ENCODE measurements at places on chromosomes 13 and 19.

DNA sequence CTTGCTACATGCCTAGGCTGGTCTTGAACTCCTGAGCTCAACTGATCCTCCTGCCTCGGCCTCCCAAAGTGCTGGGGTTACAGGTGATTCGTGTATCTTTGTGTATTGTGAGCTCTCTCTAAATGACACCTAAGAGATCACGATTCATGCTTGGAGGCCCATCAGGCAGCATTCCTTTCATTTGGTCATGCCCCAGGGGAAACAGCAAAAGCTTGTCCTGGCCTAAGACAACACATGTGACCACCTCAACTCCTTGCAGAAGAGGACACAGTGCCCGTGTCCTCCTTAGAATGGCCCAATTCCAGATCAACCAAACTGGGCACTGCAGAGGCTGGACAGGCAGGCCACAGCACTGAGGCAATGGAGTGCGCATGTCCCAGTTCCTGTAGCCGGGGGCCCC, 32.5 kb downstream of the ZC3H4 start:
- DNase-seq, result no peak

DNA sequence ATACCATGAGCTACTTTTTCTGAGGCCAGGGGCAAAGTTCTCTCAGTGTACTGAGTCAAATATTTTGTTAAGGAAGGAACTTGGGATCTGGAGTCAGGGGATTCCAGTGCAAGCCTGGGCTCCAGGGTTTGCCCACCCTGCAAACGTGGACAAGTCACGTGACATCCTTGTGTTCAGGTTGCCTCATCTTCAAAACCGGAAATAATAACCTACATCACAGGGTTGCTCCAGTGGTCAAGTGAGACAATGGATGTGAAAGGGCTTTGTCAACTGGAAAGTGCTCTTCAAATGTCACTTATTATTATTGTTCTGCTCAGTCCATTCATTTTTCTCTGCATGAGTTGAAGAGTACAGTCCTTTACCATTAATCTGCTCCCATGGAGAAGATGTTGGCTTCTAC, 414.9 kb downstream of the COG6 start:
- no peak for DNase-seq

DNA sequence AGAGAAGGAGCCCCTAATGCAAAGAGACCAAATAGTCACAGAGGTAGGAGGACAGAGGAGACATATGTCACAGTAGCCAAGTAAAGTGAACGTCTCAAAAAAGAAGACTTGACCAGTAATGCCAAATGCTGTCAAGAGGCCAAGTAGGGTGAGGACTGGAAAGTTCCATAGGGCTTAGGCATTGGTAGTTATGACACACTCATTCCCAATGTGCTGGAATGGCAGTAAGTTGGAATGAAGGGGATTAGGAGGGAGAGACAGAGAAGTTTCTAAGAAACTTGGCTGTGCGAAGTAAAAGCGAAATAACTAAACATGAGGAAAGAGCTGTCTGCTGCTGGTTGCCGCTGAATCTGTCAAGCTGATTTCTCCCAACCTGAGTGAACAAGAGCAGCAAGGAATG, 14.9 kb upstream of the FRY start:
- DNase-seq, result no peak

- DNase-seq, result no peak
These were observed 2.4 kb downstream of the GNA15 start for GRCh38 chr19:3138268-3138667.

DNA sequence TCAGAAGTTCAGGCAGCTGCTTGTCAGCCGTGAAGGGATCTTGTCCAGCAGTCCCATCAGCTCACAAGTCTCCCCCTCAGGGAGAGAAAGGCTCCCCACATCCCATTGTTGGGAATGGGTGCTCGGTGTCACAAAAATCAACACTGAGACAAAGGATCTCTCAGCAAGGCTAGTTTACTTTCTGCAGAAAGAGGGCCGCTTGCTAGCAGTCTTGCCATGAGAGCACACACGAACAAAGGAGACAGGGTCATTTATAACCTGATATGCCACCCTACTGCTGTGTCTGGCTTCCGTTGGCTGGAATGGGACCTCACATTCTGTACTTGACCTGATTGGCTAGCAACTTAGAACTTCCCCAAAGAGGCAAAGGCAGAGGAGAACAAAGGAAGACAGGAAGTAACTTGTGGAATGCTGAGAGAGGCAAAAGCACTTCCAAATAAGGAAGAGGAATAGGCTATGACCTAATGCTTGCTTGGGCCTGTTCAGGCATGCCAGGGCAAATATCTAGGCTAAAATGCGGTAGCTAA, 8.7 kb upstream of the IGFL3 start:
- DNase-seq, result no peak

- DNase-seq, result no peak
These were observed 26.7 kb downstream of the SPATA13 start for GRCh38 chr13:24187185-24187584.

DNA sequence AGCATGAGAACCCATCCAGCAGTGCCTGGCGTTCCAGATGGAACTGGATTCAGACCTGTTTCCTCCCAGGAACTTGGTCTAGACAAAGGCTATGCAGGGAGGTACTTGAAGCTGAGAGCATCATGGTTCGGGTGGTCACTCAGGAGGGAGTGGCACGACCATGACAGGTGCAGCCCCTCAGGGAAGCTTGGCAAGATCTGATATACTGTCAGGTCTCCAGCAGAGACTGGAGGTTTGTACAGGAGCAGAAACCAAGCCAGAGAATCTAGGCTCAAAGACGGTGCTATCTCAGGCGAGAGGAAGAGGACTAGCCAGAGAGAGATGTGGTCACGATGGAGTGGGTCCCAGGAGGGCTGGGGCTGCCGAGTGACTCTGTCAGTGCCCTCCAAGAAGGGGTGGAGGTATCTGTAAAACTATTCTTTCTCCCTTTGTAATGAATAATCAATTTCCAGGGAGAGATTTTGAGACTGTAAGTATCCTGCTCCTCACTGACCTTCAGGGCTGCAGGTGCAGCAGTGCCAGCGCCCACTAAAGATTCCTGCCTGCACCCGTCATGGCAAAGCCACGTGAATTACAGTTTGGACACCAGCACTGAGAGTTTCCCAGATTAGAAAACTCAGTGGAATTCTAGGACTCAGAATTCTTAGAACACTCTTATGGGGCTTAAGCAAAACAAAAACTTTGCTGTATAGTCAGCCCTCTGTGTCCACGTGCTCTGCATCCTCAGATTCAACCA, 10.2 kb upstream of the DCUN1D2 start:
- DNase-seq, result no peak

- DNase-seq, result no peak
These were observed 35.4 kb upstream of the INTS6 start for GRCh38 chr13:51488212-51488611.

DNA sequence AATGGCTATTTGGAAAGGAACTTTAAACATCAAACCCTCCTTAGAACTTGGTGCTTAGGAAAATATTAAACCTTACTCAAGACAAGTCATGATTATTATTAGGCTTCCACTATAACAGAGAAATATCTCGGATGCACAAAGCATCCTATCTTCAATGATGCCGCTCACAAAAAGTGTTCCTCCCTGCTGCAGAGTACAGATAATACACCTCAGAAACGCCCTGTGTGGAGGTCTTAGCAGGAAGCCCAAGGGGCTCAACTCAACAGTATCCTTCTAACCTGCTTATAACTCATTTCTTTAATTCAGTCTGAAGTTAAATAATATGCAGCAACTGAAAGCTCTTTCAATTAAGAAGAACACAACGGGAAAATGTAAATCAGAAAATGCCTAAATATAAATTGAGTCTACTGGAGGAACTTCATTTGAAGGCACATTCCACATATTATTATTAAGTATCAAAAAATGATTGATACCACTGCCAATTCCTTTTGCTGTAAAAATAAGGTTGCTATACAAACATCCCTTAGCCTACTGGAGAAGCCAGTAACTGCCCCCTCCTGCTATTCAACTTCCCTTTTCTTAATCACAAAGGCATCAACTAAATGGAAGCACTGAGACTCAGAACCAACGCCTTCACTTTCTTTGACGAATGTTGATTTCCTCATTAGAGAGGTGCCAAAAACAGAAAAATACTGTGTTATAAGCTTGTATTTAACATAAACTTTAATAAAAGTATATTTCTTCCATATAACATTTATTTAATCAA, 12.0 kb downstream of the ELF1 start:
- DNase-seq, result no peak

- no peak for DNase-seq
These were observed 28.7 kb upstream of the EPHX3 start for GRCh38 chr19:15260939-15261338.

DNA sequence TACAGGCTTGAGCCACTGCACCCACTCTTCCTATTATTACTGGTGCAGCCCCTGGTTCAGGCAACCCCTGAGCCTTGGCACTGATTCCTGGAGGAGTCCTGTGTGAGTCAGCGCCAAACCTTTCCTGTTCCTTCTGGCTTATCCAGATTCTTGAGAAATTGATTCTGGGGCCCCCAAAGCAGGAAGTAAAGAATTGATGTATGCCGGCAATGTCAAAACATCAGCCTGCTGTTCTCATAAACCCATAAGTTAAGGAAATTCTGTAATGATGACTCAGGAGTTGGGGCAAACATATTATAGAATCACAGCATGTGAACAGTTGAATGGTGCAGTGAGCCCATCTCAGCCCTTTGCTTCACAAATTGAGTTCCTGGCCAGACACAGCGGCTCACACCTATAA, 1.4 kb upstream of the OR7G3 start:
- no peak for DNase-seq

GRCh38 chr19:979318-979741, 4.8 kb upstream of the WDR18 start:
- no peak for DNase-seq

DNA sequence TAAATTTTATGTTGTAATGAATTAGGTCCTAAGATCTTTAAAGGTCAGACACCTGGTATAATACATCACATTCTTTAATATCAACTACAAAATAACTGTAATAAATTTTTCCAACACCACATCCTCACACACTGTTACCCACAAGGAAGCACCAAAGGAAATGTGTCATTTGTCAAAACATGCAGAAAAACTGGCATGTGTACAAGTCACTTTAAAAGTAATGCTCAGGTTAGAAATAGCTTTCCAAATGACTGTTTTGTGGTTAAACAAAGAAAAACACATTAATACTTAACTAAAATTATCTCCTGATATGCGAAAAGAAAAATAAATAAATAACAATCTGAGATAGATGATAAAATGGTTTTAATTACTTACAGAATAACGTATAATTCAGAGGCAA, 74.7 kb downstream of the MZT1 start:
- no peak for DNase-seq

GRCh38 chr19:31318790-31319425, 30.3 kb downstream of the TSHZ3 start:
- DNase-seq, result no peak

DNA sequence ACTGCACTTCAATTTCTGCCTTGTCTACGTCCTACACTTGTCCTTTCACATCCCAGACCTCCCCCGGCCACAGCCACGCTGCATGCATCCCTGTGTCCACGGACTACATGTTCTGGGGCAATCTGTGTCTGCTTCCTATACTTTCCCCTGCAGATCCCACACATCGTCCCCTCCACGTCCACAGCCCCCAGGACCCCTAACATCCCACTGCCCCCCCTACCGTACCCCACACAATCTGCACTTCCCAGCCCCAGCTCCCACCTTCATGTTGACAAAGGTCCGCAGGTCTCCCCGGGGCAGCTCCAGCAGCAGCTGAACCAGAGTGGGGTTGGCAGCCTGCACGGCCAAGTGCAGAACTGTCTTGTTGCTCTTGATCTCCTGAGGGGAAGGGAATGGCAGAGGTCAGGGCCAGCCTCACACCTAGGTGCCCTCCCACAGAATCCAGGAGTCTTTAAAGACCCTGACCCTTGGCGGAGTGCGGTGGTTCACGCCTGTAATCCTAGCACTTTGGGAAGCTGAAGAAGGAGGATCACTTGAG, 10.2 kb downstream of the NFKBID start:
- no peak for DNase-seq

DNA sequence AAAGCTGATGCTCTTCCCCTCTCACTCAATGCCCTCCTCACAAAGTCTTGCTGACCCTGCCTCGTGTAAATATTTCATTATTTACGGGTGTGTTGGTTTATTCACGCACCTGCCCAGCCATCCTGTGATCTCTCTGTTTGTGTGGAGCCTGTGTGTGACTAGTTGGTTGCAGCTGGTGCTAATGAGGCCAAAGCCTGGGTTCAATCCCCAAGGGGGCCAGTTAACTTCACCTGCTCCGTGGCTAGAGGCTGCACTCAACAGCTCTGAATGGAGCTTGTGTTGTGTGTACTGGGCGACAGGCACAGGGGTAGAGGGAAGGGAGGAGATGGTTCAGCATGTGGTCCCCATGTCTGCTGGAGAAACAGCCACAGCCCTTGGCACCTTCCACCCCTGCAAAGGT, 109.5 kb downstream of the DNAJC15 start:
- DNase-seq, result no peak

DNA sequence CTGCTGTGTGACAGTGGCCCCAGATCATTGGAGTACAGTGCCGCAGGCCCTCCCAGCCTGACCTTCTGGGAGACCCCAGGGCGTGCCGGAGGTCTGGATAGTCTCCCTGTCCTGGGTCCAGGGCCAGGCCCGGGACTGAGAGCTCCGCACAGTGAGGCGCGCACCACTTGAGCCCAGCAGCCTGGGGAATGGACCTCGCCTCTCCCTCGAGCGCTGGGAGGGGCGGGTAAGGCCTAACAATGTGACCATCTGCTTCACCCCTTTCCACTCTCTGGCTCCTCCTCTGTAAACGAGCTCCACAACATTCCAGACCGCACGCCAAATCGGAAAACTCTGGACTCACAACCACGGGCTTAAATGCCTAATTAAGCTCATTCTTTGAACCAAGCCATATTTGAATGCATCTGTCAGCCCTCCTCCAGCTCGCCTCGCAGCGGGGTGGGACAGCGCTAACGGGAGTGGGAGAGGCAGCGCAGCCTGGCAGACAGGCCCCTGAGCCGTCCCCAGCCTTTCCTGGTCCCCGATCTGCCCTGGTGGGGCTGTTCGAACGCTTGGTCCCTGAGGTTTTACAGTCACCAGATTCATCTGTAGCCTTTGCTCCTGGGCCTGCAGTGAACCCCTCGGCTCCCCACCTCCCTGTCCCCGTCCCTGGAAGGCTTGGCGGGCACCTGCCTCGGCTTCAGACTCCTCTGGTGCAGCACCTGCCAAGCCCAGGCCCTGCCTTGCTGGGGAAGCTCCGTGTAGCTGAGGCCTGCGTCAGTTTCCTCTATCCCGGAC, 120.7 kb upstream of the VSTM2B start:
- no peak for DNase-seq

GRCh38 chr13:100694722-100695508, 20.3 kb upstream of the TMTC4 start:
- DNase-seq, result no peak

- no peak for DNase-seq
These were observed 6.0 kb upstream of the RNF6 start for GRCh38 chr13:26228096-26228495.

DNA sequence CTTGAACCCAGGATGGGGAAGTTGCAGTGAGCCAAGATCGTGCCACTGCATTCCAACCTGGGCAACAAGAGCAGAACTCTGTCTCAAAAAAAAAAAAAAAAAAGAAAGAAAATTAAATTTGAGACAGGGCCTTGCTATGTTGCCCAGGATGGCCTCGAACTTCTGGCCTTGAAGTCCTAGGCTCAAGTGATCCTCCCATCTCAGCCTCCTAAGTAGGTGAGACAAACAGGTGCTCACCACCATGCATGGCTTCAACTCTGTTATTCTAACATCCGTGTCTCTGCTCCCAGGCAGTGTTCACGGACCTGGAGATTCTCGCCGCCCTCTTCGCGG, 40.3 kb downstream of the PDE4A start:
- no peak for DNase-seq

GRCh38 chr13:99087098-99087953, 109.5 kb upstream of the DOCK9 start:
- DNase-seq, result peak; percentile 93
